ENCODE measurements at places on chromosomes 3 and 15.

- H3K4me3 ChIP-seq: no peak overlapping the region
- DNase-seq: no peak
- no peaks in the 10 kb centered on the region for H3K27me3 ChIP-seq
- no peak overlapping the region for H3K27ac ChIP-seq
- peaks cover 96% of the 10 kb centered on the region for H3K36me3 ChIP-seq
- no peaks in the 10 kb centered on the region for H3K4me1 ChIP-seq
These were observed 24.0 kb downstream of the TKT start for GRCh38 chr3:53231532-53232511.

- H3K4me3 ChIP-seq: no peak overlapping the region
- no peaks in the 10 kb centered on the region for H3K4me1 ChIP-seq
- H3K27me3 ChIP-seq: no peaks in the 10 kb centered on the region
These were observed 149.5 kb downstream of the DNAJB8 start for GRCh38 chr3:128317101-128317697.

- H3K27ac ChIP-seq: no peak overlapping the region
- H3K4me3 ChIP-seq: no peak overlapping the region
- no peaks in the 10 kb centered on the region for H3K4me1 ChIP-seq
- no peaks in the 10 kb centered on the region for H3K27me3 ChIP-seq
- no peaks in the 10 kb centered on the region for H3K36me3 ChIP-seq
These were observed 441.3 kb upstream of the THBS1 start for GRCh38 chr15:39139431-39140059.

DNA sequence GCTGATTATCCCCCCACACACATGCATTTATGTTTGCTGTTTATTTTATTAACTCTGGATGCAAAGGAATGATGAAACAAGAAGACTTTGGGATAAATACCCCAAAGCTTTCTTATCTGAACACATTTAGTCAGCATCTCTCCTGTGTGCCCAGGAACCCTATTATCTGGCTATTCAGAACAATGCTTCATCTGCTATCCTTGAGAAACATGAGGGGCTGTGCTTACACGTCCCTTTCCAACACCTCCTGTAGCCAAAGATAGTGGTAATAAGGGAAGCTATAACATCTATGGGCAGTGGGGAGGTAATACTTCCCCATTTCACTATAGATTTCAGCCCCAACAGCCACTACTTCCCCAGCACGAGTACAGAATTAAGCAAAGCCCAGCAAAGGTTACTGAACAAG, 94.7 kb downstream of the SSR3 start:
- H3K36me3 ChIP-seq: no peaks in the 10 kb centered on the region
- no peak overlapping the region for H3K4me3 ChIP-seq
- no peaks in the 10 kb centered on the region for H3K27me3 ChIP-seq
- no peak for DNase-seq
- peaks cover 15% of the 10 kb centered on the region for H3K4me1 ChIP-seq

- H3K4me1 ChIP-seq: no peaks in the 10 kb centered on the region
- no peak overlapping the region for H3K4me3 ChIP-seq
- H3K36me3 ChIP-seq: peaks cover 3% of the 10 kb centered on the region
These were observed 33.3 kb downstream of the SLC41A3 start for GRCh38 chr3:126050626-126051025.
